ENCODE measurements at places on chromosomes 6 and 20. TPM values are rescaled to one million over a fixed set of nuclear protein-coding genes. Genes with fewer than 3 reads are reported as not detected.

DNA sequence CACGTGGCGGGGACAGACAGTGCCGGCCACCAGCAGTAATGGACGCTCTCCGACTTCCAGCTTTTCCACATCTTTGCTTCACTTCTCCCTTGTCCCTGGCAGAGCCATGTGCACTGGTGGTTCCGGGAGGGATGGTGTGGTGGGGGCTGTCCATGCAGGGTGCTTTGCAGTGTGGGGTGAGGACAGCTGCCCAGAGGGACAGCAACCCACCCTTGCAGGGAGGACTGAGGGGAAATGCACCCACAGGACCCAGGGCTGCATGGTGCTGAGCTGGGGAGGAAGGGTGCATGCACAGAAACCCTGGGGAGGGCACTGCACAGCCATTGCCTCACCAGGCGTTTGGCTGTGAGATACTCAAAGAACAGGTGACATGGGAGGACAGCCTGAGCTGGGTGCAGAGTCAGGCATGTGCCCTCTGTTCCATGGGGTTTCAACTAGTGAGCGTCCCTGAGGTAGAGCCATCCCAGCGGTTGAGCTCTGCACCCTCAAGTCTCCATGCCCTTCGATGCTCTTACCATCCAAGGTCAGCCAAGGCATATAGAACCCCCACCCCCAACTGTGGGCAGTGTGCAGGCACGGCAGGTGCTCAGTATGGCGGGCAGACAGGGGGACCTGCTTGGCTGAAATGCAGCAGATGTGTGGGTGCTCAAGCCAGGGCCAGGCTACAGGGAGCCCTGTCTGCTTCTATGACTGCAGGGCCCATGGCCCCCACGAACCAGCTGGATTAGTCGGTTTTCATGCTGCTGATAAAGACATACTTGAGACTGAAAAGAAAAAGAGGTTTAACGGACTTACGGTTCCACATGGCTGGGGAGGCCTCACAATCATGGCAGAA, 239.7 kb downstream of the TTLL2 start:
- H3K36me3 ChIP-seq = no peaks in the 10 kb centered on the region
- H3K4me1 ChIP-seq = no peaks in the 10 kb centered on the region
- no peak overlapping the region for H3K27ac ChIP-seq
- no peak overlapping the region for H3K4me3 ChIP-seq
- no peaks in the 10 kb centered on the region for H3K27me3 ChIP-seq

The DEFB113 gene
- total RNA-seq = not detected

- H3K4me1 ChIP-seq = no peaks in the 10 kb centered on the region
- H3K27me3 ChIP-seq = no peaks in the 10 kb centered on the region
- no peaks in the 10 kb centered on the region for H3K36me3 ChIP-seq
- H3K27ac ChIP-seq = no peak overlapping the region
- no peak overlapping the region for H3K4me3 ChIP-seq
- DNase-seq = no peak
Observed at GRCh38 chr6:135701426-135701825, 150.1 kb upstream of the PDE7B start.

GRCh38 chr6:1524040-1524480, 85.7 kb upstream of the FOXC1 start:
- no peak overlapping the region for H3K4me3 ChIP-seq
- no peaks in the 10 kb centered on the region for H3K36me3 ChIP-seq
- peak; percentile 94 for DNase-seq
- peaks cover 7% of the 10 kb centered on the region for H3K4me1 ChIP-seq

DNA sequence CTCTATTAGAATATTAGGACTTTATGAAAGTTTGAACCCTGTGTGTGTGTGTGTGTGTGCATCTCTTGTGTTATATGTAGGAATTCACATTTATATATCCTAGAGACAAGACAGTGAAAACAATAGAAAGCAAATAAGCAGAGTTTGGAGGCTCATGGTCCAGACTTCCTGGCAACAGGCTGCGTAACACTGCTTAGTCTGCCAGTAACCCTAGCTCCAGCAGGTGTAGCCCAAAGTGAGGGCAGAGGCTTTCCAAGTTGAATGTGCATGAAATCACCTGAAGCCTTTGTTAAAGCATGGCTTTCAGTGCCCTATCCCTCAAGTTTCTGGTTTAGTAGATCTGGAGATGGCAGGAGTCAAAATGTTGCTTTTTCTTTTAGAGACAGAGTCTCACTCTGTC, 569.9 kb downstream of the KIF16B start:
- H3K4me3 ChIP-seq = no peak overlapping the region
- H3K4me1 ChIP-seq = peaks cover 4% of the 10 kb centered on the region
- H3K27me3 ChIP-seq = no peaks in the 10 kb centered on the region
- no peaks in the 10 kb centered on the region for H3K36me3 ChIP-seq

DNA sequence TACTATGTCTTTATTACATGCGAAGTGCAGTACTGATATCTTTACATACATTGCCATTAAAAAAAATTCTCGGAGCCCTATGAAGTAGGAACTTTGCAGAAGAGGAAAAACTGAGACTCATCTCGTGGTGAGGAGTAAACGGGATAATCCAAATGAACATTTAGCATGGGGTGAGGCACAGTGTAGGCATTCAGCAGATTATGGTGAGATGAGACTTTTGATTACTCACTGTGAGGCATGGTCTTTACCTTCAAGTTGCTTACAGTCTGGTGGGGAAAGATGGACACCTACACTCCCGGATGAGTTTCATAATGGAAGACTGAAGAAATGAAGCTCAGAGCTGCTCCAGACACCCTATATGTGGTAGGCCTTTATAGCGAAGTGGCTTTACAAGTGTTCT, 1.4 kb downstream of the RPRD1B start:
- no peak for DNase-seq
- H3K27ac ChIP-seq = no peak overlapping the region
- H3K4me3 ChIP-seq = peak overlapping the region; percentile 95
- H3K36me3 ChIP-seq = peaks cover 33% of the 10 kb centered on the region

- H3K27me3 ChIP-seq = no peaks in the 10 kb centered on the region
- H3K4me1 ChIP-seq = peaks cover 11% of the 10 kb centered on the region
- H3K36me3 ChIP-seq = no peaks in the 10 kb centered on the region
- H3K27ac ChIP-seq = no peak overlapping the region
- DNase-seq = no peak
Observed at GRCh38 chr6:33375143-33375671, 16.4 kb upstream of the KIFC1 start.

The RBM24 gene
- 13.6 TPM for total RNA-seq

The PAK5 gene
- total RNA-seq = 0.42 TPM
